ENCODE measurements at places on chromosomes 1 and 21. TPM values are rescaled to one million over a fixed set of nuclear protein-coding genes. Genes with fewer than 3 reads are reported as not detected.

The CDC20 gene
- total RNA-seq = 4.9 TPM

DNA sequence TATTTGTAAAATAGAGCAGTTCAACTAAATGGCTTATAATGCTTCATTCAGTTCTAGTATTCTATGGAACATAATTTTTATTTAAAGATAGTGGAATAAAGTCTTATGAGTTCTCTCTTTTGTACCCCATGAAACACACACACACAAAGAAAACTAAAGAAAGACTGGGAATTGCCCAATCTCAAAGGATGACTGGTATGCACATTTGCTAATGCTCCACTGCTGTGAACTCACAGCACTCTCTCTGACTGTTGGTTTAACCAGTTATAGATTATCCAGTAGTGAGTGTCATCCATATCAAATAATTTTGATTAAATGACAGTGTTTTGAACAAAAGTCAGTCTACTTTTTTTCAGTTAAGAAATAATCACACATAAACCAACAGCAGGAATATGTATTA lies 1082.4 kb upstream of the B3GALT2 start:
- no peak for DNase-seq

The TMPRSS3 gene
- not detected for total RNA-seq

The VWA5B1 gene
- under 0.01 TPM for total RNA-seq

DNA sequence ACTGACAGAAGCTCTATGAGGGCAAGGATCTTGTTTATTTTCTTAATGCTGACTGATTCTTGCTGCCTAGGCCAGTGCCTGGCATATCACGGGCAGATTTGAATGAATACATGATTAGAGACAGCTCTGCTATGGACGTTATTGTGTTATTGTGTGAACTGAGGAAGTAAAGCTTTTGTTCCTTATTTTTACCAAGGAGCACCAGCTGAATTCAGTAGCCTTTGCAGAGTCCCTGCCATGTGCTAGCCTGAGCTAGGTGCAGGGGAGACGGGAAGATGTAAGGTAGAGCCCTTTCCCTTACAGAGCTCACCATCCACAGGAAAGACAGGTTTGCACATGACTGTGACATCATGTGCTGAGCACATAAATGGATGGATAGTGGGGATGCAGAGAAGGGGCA lies 36.0 kb upstream of the SCMH1 start:
- no peak for DNase-seq
